ENCODE measurements at places on chromosomes 16 and 17. TPM values are rescaled to one million over a fixed set of nuclear protein-coding genes. Genes with fewer than 3 reads are reported as not detected.

UNC13D gene
- total RNA-seq: 43.9 TPM

SDR42E2 gene
- total RNA-seq: not detected

DNA sequence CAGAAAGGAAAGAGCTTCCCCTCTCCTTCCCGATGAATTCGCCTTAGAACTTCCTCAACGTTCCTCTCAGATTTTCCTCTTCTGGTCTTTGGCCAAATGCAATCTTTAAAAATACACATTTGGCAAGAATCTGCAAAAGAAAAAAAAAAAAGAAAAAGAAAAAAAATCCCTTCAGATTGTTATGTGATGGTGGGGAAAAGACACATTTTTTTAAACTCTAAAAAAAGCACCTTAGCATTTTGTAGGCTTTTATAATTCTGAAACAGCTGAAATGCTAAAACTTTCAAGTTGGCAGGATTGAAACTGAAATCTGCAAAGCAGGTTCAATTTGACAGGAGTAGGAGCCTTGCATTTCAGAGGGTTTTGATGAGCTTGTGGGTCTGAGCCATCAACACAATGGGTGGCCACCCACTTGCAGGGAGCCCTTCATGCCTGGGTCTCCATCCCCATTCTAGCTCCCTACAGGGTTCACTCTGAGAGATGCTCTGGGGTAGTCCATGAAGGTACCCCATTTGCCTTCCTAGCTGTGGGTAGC lies 33.1 kb downstream of the CACNG3 start:
- H3K4me3 ChIP-seq: no peak overlapping the region
- H3K4me1 ChIP-seq: no peaks in the 10 kb centered on the region
- DNase-seq: no peak
- no peak overlapping the region for H3K27ac ChIP-seq

GRCh38 chr16:18975109-18975508 lies 8.6 kb upstream of the TMC7 start:
- H3K27ac ChIP-seq: no peak overlapping the region
- DNase-seq: no peak
- no peaks in the 10 kb centered on the region for H3K36me3 ChIP-seq
- H3K4me3 ChIP-seq: no peak overlapping the region

GRCh38 chr16:70713824-70714223 lies 28.0 kb upstream of the MTSS2 start:
- H3K4me1 ChIP-seq: peaks cover 26% of the 10 kb centered on the region
- no peak overlapping the region for H3K27ac ChIP-seq
- DNase-seq: no peak
- no peaks in the 10 kb centered on the region for H3K27me3 ChIP-seq
- H3K36me3 ChIP-seq: no peaks in the 10 kb centered on the region

DNA sequence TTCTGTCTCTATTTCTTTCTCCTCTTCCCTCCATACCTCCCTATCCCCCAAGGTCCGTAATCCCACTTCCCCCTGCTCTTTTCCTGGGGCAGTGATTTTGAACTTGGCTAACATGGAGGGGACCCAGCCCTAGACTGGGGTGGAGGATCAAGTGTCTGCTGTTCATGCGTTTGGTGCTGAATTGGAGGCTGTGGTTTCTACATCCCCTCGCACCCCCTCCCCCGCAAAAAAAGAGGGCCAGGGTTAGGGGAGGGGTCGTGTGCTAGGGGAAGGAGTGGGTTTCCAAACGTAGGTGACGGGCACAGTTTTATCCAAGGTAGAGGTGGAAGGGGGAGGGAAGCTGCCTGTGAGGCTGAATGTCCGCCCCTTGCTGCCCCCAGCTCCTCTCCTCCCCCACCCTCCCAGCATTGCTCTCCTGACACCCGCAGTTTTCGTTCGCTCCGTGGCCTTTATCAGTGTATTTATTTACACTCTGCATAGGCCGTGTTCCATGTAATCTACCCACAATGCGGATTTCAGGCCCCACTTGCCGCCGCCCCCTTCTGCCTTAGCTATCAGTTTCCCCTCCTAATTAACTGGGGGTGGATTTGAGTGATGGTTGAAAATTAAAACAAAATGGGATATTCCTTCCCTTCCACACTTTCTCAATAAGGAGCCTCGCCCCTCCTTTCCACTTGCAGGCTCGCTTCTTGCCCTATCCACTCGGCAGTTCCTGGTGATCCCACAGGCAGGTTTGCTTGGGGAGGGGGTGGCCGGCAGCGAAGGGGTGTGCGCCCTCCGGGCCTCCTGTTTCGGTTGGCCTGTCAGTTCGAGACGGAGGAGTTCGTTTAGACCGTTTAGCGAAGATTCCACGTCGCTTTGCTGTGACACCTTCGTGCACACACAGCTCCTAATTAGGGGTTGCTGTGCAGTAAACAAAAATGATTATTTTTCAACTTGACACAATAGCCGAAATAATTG lies 2.0 kb downstream of the GNAO1 start:
- no peak overlapping the region for H3K4me3 ChIP-seq
- no peak for DNase-seq
- H3K4me1 ChIP-seq: no peaks in the 10 kb centered on the region
- no peak overlapping the region for H3K27ac ChIP-seq
- H3K27me3 ChIP-seq: peaks cover 87% of the 10 kb centered on the region
